ENCODE measurements at places on chromosomes 7 and 10.

DNA sequence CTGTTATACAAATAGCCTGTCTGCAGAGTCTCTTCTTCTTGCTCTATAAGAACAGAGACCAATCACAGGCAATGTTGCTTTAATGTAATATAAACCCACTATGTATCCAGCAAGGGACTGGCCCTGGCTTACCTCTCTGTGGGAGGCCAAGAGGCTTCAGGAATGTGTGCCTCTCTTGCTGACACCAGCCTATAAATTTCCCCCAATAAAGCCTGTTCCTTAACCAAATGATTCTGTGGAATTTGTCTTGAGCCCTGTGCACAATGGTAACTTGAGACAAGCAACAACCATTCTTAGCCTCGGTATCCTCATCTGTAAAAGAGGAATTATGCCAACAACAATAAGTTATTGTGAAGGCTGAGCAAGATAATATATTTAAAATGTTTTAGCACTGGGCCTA is 563.7 kb downstream of the GRM8 start:
- no peak for DNase-seq

DNA sequence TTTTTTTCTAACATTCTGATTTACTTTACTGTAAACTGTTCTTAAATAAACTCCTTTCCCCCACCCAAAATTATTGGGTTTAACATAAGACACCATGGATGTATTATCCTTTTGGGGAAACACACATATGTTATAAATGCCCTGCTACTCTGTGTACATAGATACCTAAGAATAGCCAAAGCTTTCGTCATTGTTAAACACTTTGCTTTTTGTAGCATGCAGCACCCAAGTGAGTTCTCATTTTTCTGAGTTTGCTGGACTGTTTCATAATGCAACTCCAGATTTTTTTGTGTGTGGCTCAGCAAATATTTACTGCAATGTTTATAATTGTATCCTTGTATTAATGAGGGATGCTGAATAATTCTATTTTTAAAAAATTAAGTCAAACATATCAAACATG is 86.9 kb downstream of the VTI1A start:
- no peak for DNase-seq

DNA sequence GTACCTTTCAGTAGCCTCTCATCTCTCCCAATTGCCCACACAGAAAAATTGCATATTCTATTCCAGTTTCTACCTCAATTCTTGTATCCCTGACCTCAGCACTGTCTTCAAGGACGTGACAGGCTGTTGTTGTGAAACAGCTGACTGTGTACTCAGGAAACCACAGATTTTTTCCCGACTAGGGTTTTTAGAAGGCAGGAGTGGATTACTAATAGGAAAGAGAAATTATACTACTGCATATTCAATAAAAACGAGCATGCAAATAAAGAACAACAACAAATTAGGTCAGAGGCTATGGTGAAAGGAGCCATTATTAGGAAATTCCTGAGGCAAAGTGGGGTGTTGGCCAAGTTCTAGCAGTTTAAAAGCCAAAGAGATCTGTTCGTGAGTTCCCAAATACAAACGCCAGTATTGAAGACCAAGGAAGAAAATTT is 93.4 kb downstream of the DOCK4 start:
- no peak for DNase-seq

DNA sequence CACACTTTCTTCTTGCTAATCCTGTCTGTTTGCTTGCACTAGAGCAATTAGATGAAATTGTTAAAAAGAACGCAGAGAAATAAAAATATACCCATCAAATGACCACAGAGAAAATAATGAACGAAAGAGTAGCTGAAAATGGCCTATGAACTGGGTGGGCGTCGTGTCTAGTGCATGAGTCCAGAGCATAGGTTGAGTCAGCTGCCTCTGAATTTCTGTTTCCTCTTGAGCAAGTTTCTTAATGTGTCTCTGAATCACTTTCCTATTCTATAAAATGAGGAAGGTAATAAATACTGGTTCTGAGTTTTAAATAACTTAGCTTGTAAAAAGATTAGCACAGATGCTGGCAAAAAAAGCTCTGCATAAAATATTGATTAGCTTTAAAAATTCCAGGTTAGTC is 75.0 kb downstream of the POM121L12 start:
- no peak for DNase-seq

Measured in stimulated activated CD4-positive, alpha-beta T cell treated with anti-CD3 and anti-CD28 coated beads, TNF-alpha, amount 100 ng/mL, for 1 hour (primary cell).